ENCODE measurements at places on chromosomes 11 and 22.

DNA sequence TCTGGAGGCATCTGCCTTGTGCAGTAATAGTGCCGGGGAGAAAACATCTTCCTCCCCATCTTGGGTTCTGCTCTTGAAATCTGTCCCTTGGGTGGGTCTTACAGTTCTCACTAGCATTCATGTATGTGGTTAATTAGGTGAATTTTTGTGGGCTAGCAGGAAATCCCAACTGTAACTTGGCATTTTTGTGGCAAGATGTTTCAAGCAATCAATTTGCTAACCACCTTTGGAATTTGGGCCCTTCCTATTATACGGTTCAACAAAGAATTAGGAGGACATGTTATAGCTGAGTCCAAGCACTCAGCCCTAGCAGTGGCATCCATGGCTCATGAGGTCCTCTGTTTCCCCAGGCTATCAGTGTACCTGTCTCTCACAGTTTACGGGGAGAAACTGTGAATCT lies 89.1 kb upstream of the MTNR1B start:
- DNase-seq: no peak

- no peak for DNase-seq
Observed at GRCh38 chr11:129894278-129895125, 876 bp downstream of the NFRKB start.

GRCh38 chr11:73160005-73160760 lies 18.1 kb upstream of the FCHSD2 start:
- no peak for DNase-seq

DNA sequence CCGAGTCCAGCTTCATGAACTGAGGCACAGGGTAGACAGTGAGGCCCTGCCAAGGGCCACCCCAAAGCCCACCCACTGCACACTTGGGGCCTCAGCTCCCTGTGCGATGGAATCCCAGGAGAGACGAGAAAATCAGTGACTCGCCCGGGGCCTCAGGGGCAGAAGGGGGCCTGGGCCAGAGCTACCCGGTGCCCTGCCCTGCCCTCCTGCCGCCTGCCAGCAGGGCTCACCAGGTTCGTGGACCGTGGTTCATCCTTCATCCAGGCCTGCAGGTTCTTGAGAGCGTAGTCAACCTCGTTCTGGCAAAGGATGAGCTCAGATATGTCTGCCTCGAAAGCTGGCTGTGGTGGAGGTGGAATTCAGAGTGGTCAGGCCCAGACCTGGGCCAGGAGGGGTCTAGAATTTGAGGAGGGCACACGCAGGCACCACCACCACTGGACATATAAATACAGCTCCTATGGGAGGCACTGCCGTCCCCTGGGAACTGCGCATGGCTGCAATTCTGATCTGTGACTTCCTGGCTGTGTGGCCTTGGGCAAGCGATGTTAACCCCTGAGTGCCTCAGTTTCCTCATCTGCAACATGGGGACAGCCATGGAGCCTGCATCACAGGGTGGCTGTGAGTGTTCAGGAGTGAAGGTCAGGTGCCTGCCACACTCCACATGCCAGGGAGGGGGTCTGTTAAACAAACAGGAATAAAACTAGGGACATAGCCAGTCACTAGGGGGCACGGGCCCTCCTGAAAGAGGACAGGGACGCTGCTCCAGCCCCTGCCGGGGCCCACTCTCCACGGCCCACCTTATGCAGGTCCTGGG lies 7.5 kb downstream of the ALDH3B2 start:
- DNase-seq: no peak

DNA sequence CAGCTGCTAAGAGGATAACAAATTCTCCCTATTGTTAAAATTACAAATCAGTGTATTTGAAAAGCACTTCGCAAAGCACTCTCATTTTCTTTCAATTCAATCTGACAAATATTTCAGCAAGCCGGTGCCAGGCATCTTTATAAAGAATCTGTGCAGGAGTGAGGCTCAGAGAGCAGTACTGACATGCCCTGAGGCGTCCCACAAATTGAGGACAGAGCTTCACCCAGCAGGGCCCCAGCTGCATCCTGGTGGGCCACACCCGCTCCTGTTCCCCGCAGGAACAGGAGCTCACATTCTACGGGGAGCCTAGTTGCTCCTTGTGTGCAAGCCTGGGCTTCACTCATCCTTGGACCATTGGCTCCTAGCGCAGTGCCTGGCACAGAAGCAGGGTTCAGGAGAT lies 60.9 kb upstream of the EIF3D start:
- no peak for DNase-seq

GRCh38 chr22:36808721-36809344 lies 8.0 kb downstream of the PVALB start:
- no peak for DNase-seq

DNA sequence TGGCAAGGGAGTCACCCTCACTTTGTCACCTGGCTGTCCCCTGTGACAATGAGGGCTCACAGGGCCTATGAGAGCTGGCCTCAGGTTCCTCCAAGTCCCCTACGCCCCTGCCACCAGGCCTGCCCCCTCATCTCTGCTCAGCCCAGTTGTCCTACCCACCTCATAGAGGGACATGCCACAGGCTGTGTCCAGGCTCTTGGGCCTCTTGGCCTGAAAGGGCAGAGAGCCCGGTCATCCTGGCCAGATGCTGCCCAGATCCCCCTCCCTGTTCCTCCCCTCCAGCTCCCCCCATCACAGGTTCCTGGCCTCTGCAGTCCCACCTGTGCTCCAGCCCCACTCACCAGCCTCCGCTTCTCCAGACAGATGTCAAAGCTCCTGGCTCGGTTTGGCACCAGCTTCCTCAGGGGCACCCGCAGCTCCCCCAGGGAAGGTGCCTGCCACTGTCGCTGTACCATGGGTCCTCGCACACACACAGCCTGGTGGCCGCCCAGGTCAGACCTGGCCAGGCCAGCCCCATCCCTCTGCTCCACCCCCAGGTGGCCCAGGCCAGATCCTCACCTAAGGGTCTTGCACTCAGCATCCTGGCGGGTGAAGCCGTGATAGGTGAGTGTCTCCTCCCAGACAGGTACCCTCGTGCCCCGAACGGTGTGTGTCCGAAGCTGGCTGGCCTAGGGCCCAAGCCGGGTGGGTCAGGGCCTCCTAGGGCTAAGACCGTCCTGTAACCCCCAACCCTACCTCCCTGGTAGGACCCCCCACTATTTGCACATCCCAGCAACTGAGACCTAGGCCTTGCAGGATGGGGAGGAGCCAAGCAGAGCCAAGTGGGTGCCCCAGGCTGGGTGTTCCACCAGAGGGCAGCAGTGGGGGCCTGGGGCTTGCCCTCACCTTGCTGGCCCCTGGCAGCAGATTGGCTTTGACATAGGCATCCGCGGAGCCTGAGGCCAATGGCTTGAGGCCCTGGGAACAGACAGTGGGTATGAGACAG lies 8.3 kb downstream of the NDUFV1 start:
- no peak for DNase-seq

- DNase-seq: no peak
Observed at GRCh38 chr11:75371949-75372876, 20.8 kb upstream of the ARRB1 start.

DNA sequence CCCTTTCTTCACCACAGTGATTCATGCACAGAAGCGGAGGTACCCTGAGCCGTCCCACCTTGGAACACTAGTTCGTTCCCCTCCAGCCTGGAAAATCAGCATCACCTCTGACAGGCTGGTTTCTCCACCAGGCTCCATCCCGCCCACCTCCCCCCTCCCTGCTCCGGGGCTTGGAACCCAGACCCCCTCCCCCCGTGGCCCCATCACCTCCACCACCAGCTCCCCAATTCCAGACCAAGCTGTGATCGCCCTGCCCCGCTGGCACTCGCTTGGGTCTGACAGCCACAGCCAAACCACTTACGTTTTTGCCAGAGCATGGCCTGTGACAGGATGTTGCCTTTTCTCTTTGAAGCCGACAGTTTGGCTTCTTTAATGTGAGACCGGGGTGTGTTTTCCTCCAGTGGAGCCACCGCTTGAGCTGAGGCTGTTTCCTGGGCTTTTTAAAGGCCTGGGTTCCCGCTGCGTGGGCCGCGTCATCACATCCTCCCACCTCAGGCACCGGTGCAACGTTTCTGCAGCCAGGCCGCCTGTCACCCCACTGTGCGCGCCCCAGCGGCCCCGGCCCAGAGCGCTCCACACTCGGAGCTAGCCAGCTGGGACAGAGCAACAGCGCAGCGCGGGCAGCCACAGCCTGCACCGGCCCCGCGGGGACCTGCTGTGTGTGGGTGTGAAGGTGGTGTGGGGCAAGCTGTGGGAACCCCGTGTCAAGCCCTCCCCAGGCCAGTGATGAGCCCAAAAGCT lies at the start of gene POU2AF1:
TSS of gene POU2AF1 (minus strand) at position 415 of the 741 bp plus-strand sequence. CDS start at position 317, 98 bp downstream.
- no peak for DNase-seq
